RWPE1 (cell line): ENCODE measurements at places on chromosomes 16 and 17.

GRCh38 chr17:81843713-81844326, 9.0 kb upstream of the PPP1R27 start:
- DNase-seq: no peak

GRCh38 chr16:89036776-89037175, 56.9 kb upstream of the ACSF3 start:
- no peak for DNase-seq

DNA sequence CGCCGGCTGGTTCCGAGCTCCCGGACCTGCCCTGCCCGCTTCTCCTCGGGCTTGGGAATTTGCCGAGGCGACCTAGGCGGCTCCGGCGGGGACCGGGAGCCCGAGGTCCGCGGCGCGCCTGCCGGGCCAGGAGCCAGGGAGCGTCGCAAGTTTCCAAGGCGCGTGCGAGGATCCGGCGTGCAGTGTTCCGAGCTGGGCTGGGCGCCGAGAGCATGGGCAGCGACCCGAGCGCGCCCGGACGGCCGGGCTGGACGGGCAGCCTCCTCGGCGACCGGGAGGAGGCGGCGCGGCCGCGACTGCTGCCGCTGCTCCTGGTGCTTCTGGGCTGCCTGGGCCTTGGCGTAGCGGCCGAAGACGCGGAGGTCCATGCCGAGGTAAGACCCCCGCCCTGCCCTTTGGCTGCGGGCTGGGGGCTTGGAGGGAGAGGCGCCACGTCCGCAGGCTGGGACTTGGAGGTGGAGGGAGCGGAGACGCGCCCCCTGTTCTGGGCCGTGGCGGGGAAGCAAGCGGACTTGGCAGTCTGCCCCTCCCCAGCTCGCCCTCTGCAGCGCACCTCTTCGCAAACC, 668 bp downstream of the MMP15 start:
- peak; percentile 45 for DNase-seq

DNA sequence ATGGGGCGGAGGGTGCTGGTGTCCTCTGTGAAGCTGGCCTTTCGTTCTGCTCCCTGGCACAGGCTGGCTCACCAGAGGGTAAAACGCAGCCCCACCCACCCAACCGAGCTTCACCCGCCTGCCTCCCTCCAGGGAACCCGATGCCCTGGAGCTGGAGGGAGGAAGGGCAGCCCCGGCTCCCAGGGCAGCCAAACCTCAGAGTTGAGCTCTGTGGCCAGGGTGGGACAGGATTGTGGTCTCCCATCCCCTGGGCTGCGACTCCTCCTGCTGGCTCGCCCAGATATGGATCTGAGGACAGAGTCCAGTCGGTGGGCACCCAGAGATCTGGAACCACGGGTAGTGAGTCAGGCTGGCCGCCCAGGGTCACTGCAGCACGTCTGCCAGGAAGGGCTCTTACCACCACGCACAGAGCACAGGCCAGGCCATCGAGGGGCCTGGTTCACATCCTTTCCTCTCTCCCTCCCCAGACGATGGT, 42.6 kb upstream of the CHMP6 start:
- no peak for DNase-seq

GRCh38 chr17:27315322-27315721, 21.4 kb downstream of the WSB1 start:
- no peak for DNase-seq

DNA sequence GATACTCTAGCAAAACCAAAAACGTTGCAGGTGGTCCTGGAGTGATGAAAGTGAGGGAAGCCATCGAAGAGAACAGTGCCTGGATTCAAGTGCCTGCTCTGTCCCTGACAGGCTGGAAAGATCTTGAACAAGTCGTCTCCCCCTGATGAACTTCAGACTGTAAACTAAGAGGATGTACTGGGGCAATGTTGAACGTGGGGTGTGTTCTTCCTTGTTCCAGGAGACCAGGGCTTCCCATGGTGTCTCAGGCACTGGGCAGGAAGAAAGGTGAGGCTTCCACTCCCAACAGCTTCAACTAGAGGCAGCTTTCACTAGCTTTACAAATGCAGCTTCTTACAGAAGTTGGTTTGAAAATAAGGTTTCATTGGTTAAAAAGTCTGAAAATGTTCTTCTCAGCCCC, 21.4 kb upstream of the NF1 start:
- DNase-seq: no peak

- DNase-seq: no peak
These were observed 21.0 kb upstream of the EVPL start for GRCh38 chr17:76048025-76048605.

DNA sequence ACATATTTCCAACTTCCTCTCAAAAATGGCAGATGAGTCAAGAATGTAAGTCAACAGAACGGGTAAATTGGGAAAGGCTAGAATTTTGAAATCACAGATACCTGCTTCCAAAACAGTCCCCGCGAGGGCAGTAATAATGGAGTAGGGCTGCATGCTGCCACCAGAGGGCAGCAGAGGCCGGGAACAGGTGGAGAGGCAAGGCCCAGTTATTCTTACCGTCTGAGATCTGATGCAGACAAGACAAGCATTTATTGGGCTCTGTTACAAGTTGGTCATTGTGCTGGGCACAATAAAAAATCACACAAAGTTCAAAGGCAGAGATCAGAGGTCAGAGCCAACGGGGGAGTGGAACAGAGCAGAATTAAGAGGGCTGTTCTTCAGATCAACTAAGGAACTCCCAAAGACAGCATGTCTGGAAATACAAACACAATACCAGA, 8.8 kb upstream of the MLKL start:
- peak; percentile 78 for DNase-seq

- DNase-seq: no peak
These were observed 84.3 kb upstream of the C16orf82 start for GRCh38 chr16:26982422-26982821.

- no peak for DNase-seq
These were observed 1.1 kb downstream of the CD79B start for GRCh38 chr17:63930951-63931575.

DNA sequence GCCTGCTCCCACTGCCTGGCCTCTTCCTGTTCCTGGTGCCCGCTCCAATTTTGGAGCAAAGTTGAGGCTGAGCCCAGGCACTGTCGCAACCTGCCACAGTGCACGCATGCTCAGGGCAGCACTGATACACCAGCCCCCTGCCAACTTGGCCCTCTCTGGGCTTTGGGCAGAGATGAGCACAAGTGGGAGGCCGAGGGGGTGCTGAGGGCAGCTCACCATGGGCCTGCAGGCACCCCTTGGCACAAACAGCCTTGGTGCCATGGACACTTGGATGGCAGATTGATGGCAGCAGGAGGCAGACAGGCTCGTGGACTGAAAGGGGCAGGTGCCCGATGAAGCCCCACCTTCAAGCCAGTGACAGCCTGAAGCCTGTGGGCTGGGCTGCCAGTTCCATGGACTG, 42.9 kb downstream of the PIGL start:
- no peak for DNase-seq

DNA sequence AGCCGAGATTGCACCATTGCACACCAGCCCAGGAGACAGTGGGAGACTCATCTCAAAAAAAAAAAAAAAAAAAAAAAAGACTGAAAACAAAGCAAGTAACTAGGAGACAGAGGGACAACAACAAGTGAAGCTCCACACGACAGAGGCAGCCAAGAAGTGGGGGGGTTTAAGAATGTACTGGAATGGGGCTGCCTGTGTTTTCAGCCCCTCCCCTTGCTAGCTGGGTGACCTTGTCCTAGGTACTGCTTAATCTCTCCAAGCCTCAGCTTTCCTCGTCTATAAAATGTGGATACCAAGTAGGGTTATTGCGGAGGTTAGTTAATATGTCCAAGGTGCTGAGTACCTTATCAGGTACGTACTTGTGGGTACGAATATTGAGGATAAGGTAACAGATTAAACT, 163.8 kb upstream of the CACNG5 start:
- no peak for DNase-seq

- DNase-seq: no peak
These were observed 239.8 kb upstream of the SALL1 start for GRCh38 chr16:51390877-51391276.

- DNase-seq: no peak
These were observed 119.1 kb upstream of the ZFHX3 start for GRCh38 chr16:73166947-73167550.

DNA sequence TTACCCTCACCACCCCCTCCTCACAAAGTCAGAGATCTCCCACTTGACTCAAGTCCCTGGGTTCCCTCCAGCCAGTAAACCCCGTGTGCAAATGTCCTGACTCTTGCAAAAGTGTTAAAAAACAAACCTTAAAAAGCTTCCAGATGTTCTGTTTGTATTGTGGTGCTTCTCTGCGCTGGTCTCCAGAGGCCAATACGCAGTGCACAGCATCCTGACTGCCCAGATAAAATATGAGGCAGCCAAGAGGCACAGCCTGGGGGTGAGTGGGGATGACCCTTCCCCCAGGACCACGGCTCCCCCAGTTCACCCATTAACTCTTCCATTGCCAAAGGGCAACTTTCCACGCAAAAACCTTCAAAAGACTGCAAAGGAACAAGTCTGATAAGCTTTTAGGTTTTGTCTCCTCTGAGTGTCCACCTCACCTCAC, 291.8 kb downstream of the SOX9 start:
- no peak for DNase-seq

DNA sequence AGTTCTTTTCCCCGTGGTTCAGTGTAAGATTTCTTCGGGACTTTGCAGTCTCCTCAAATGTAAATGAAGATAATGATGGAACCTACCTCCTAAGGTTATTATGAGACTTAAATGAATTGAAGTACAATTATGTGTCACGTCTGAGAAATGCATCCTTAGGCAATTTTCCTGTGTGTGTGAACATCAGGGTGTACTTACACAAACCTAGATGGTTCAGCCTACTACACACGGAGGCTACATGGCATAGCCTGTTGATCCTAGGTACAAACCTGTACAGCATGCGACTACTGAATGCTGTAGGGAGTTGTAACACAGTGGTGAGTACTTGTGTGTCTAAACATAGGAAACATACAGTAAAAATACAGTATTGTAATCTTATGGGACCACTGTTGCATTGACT, 1.1 kb upstream of the FAM20A start:
- DNase-seq: no peak

GRCh38 chr17:14302091-14302430, 1.2 kb downstream of the HS3ST3B1 start:
- no peak for DNase-seq

- DNase-seq: no peak
These were observed 614.4 kb downstream of the CDH11 start for GRCh38 chr16:64507240-64508024.

DNA sequence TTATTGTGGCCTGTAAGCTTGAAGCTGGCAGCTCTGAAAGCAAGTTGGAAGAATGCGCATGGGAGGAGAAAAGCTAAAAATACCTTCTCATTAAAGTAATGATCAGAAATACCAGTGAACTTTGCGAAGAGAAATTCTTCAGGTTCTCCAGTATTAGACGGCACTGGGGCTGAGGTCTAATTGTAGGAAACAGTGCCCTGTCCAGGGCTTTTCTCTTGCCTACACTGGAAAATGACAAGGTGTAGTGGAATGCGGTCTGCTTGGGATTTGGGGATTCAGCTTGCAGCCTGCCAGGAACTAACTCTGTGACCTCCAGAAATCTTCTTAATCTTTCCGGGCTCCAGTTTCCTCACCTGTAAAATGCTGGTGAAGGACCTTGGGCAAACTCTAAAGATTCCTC, 53.3 kb upstream of the KCNJ16 start:
- no peak for DNase-seq

- no peak for DNase-seq
These were observed 1.2 kb downstream of the C16orf54 start for GRCh38 chr16:29744541-29745101.

DNA sequence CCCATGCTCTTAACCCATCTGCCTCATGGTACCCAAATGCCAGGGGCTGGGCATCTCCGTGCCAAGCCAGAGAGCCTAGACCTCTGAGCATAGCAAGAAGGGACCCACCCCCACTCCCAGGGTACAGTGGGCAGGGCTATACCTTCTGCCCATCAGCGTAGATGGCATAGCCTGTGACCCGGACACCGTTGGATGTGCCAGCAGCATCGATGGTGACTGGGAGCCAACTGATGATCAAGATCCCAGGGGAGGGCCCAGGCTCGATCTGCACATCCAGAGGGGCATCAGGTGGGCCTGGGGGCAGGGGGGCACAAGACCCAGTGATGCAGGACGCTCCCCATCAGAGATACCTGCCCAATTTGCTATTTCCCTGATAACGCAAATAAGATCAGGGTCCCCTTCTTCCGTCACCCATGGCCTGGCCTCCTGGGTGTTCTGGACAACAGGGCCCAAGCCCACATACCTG, 17.1 kb downstream of the TSPOAP1 start:
- no peak for DNase-seq

DNA sequence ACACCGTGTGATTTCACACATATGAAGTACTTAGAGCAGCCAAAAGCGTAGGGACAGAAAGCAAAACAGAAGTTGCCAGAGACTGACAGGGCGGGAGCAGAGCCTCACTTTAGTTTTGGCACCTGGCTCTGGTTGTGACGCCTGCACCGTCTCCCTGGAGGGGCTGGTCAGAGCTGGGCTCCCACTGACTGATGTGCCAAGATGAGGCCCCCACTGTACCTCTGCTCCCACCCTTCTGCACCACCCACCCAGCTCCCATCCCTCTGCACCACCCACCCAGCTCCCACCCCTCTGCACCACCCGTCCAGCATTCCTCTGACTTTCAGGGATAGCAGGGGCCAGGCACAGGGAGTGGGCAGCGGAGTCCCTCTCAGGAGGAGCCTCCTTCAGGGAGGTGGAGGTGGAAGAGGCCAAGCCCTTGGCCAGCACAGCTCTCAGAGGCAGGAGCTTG, 3.2 kb upstream of the PRSS21 start:
- no peak for DNase-seq

DNA sequence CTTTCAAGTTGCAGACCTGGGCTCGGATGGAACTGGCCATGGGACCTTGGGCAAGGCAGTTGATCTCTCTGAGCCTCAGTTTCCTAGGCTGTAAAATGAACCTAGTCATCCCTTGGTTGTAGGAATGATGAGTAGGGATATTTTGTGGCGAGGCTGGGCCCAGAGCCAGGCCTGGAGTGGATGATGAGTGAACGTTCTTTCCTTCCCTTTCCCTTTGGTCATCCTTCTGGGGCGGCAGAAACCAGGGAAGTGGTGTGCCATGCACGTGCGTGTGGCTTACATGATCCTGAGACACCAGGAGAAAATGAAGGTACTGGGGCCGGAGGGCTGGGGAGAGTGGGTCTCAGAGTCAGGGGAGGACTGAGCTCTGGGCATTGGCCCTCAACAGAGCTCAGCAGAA, 8.4 kb downstream of the FBRS start:
- DNase-seq: no peak

GRCh38 chr16:11871193-11871592, 19.9 kb upstream of the RSL1D1 start:
- DNase-seq: no peak

- DNase-seq: no peak
These were observed 1.2 kb downstream of the GID4 start for GRCh38 chr17:18040261-18040858.
